AG09309 (cell line): ENCODE measurements at places on chromosomes 7 and 10.

GRCh38 chr7:143085109-143085508 is 33.0 kb downstream of the OR6V1 start:
- no peak for DNase-seq

- DNase-seq: no peak
These were observed 15.1 kb downstream of the LRRC20 start for GRCh38 chr10:70367195-70367796.

DNA sequence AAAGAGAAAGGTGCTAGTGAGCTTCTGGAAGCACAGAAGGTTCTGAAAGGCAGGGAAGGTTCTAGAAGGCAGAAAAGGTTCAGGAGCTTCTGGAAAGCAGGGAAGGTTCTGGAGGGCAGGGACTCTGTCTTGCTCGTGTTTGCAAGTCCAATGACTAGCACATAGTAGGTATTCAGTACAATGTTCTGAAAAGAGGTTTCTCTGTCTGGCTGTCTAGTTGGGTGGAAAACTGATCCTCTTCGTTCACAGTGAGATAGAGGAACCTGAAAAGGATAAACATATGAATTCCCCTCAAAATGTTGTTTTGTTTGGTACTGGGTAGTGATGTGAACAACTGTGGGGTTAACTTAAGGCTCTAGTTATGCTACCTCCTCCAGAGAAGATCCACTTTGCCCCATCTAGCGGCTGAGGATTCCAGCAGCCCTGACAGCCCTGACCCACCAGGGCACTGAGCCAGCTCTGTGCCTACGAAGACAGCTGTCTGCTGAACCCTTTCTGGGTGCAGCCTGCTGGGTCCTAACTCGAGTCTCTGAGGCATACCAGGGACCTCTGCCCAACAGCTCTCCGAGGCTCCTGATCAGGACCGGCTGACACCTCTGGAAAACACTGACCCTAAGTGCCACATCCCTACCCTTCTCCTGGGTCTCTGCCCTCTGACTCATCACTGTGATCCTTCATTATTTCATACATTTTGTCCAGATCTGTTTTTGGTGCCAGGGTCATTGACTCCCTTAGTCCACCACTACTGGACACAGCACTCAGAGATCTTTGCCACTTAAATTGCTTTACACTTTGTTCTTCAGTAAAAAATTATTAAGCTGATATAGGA is 15.4 kb downstream of the PTPRN2 start:
- DNase-seq: no peak

DNA sequence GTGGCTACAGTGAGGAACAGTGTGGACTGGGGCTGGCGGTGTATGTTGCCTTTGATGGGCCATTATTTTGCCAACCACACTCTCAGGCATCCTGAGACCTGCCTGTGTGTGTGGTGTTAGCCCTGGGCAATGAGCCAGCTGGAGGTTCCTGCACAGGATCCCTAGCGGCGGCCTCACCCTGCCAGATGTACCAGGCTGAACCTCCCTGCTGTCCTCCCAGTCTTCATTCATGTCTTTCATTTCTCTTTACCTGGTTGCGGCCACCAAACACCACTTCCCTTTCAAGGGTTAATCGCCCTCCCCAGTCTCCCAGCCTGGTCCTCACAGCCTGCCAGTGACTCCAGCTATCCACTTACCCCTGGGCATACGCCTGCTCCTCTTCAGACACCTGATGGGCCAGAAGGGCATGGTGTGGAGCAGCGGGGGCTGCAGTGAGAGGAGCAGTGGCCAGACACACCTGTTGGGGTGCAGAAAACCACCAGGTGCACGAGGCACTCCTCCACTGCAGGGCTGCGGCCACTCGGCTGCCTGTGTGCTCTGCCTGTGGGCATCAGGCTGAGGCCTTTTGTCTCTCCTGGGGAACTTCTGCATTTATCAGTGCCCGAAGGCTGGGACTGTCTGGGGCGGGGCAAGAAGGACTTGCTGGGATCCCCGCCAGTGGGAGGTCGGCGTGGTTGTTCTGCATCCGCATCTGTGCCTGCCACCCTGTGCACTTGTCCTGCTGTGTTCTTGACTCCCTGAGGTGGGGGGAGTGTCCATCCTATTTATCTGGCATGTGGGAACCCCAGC is 111.6 kb downstream of the ARHGAP22 start:
- DNase-seq: no peak

DNA sequence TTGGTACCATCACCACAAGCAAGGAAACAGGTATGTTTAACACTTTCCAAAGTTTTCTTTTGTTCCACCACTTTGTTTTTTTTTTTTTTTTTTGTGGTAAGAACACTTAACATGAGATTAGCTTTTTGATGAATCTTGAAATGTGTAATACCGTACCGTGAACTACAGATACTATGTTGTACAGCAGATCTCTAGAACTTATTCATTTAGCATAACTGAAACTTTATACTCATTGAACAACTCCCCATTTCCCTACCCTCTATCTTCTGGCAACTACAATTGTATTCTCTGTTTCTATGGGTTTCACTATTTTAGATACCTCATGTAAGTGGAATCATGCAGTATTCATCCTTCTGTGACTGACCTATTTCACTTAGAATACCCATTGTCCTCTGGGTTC is 162.7 kb upstream of the ITGB1 start:
- DNase-seq: no peak
